HL-60 (cell line): ENCODE measurements at places on chromosomes 2 and 18.

DNA sequence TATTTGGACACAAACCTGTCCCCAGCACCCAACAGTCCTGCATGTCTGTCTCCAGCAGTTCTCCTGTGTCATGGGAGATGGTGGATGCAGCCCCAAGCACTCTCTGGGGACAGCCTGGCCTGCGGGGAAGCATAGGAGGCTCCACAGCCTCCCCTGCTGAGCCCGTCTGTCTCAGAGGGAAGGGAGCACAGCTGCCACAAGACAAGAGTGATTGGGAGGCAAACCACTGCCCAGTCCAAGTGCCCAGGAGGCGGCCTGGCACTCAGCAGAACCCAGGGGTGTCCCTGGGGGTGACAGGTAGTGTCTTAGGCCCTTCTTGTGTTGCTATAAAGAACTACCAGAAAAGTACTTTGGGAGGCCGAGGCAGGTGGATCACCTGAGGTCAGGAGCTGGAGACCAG lies 211.2 kb upstream of the MYT1L start:
- DNase-seq = no peak

- no peak for DNase-seq
These were observed 28.9 kb upstream of the ARHGEF4 start for GRCh38 chr2:130807659-130808385.

GRCh38 chr2:61726456-61727209 lies 127.2 kb downstream of the FAM161A start:
- DNase-seq = no peak

DNA sequence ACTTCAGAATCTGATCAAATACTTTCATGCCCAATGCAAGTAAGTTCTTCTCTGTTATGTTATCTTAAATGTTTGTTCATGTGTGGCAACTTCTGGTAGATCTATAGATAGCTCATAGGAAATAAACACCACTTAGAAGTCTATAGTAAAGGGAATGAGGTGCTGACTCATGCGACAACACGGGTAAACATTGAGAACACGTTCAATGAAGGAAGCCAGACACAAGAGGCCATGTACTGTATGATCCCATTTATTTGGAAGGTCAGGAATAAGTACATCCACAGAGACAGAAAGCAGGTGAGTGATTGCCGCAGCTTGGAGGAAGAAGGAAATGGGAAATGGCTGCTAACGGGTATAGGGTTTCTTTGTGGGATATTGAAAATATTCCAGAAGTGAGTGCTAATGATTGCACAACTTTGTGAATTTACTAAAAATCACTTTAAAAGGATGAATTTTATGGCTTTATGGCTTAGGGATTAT lies 95.4 kb downstream of the ITGB1BP1 start:
- DNase-seq = no peak

GRCh38 chr2:188395903-188396689 lies 104.4 kb downstream of the GULP1 start:
- no peak for DNase-seq

DNA sequence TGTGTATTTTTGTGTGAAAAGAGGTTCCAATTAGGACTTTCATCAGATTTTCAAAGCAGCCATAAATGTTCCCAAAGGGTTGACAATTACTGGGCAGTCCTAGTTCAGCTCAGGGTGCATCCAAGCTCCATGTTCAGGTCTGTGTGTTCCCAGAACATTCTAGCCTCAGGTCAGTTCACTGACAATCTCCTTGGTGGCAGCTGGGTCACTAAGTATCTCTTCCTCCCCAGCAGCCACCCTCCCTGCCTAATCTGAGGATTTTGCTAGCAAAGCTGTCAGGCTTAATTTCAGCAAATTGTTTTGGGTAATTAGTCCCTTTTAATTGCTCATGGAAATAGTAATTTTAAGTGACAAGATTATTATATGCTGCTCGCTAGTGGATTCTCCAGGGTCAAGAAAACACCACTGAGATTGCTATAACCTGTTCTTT lies 29.8 kb downstream of the UPP2 start:
- no peak for DNase-seq

DNA sequence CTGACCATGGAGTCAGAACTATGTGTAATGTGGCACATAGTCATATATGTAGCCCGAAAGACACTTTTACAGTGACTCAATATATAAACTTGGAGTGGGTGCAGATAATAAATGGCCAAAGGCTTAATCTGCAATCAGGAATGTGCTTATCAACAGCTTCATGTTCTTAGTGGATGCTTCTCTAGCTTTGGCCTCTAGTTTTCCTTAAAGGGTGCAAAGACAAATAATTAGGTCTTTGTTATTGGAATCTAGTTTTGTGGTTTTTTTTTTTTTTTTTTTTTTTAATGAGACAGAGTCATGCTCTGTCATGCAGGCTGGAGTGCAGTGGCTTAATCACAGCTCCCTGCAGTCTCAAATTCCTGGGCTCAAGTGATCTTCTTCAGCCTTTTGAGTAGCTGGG lies 625.6 kb downstream of the EPHA4 start:
- no peak for DNase-seq

- DNase-seq = no peak
These were observed 4.3 kb downstream of the COL3A1 start for GRCh38 chr2:188978291-188979081.

GRCh38 chr18:75582406-75582821 lies 154.9 kb upstream of the SMIM21 start:
- no peak for DNase-seq

- DNase-seq = no peak
These were observed 48.3 kb downstream of the TSPYL6 start for GRCh38 chr2:54207666-54208195.

GRCh38 chr2:61910603-61911002 lies 5.1 kb downstream of the COMMD1 start:
- DNase-seq = no peak

- no peak for DNase-seq
These were observed 653.4 kb upstream of the FSHR start for GRCh38 chr2:49807689-49808088.

- no peak for DNase-seq
These were observed 387.6 kb upstream of the TNP1 start for GRCh38 chr2:217247476-217247875.

- peak; percentile 21 for DNase-seq
These were observed 1.5 kb upstream of the INHBB start for GRCh38 chr2:120344214-120344975.

- no peak for DNase-seq
These were observed 1.9 kb downstream of the DOK6 start for GRCh38 chr18:69402533-69402989.

DNA sequence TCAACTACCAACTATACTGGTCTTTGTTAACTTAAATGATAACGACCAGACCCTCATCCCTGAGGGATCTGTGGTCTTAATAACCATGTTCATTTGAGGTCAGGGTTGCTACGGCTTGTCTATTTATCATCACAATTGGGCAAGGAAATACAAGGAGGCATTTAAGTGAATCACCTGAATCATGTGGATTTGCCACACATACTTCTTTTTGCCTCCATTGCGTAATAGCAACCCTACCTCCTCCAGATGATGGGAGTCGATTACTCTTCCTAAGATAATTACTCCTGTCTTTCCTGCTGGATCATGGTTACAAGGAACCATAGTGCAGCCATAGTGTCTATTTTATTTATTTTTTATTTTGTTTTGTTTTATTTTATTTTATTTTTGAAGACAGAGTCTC lies 42.2 kb downstream of the TAF4B start:
- DNase-seq = peak; percentile 21

DNA sequence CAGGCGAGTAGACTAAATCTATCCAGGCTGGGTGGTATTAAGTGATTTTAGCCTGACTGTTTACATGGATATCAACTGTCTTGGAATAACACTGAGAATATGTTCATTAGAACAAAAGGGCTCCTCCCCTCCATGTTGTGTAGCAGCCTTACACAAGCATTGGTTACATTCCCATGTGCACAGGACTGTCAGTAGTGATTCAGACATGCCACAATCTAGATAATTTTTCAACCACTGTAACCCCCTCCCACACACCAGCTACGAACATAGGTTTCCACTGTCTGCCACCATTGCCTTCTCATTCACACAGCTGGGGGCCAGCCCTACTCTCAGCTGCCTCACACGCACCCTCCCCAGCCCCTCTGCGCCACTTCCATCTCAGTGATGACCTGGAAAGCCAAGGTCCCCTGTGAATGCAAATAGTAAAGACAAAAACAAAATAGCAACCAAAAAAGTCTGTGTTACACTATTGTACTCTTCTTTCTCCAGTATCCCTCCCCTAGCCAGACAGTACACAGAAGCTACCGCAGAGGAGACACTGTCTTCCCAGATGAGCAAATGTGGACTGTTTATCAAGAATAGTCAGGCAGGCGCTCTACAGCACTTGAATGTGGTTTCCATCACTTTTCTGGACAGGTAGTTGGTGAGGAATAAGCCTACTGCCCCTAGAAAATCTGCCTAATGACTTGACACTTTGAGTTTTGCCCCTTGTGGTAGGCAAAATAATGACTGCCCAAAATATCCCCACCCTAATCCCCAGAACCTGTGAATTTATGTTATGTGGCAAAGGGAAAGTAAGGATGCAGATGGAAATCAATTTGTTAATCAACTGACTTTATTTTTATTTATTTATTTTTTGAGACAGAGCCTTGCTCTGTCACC lies 27.9 kb upstream of the TYMS start:
- DNase-seq = no peak

GRCh38 chr2:191038241-191038725 lies 24.3 kb upstream of the STAT1 start:
- DNase-seq = peak; percentile 39

- DNase-seq = no peak
These were observed 190.4 kb downstream of the PRKCE start for GRCh38 chr2:45841752-45842407.

DNA sequence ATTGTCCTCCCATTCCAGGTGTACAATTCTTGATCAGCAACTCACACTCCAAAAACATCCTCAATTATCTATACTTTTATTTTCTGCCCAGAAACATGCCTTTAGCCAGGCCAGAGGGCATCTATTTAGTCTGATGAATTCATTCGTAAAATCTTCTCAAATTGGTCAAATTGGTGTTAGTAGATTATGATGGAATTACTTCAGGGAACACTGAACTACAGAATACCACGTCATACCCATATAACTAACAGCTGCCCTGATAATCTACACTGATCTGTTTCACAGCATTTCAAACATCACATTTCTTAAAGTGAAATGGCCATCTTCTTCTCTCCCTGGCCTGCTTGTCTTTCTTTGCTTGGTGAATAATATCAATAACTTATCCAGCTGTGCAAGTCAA lies 841.4 kb downstream of the CPS1 start:
- no peak for DNase-seq

- DNase-seq = no peak
These were observed 39.0 kb downstream of the OXER1 start for GRCh38 chr2:42724886-42725285.

DNA sequence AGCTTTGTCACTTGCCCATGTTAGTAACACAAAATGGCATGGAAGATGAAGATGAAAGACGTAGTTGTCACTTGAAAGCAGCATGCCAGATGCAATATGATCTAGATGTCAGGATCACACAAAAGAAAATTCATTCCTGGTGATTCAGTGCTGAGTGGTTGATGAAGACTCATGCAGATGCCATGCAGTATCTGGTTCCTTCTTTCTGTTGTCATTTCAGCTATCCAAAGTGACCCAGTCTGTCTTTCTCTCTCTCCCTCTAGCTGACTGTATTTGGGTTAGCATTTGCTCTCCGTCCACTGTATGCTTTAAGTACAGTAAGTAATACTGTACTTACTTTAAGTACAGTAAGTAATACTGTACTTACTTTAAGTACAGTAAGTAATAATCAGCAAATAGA lies 50.4 kb downstream of the TTN start:
- no peak for DNase-seq
